ENCODE measurements at places on chromosomes 12 and 14.

- no peak for DNase-seq
Observed at GRCh38 chr14:27305441-27305945, 707.7 kb upstream of the NOVA1 start.

DNA sequence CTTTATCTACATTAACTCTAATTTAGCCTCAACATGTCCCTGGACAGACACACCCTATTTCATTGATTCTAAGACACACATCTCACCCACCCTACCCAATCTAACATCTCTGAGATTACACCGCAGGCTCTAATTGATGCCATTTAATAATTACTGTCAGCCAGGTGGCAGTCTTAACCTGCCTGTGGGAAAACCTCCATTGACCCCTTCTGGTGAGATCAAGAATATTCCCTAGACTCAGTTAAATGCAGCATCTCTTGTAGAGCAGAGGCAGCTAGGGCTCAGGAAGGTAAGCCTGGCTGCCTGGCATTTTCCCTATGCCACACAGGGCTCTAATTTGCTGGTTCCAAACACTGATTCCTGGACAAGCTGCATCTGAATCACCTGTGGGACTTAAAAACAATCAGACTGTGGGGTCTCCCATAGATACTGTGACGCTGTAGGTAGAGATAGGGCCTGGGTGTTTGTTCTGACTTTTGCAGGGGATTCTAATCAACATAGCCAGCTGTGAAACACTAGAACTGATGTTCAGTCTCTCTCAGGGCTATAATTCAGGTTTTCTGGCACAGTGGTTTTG lies 14.3 kb downstream of the MCRS1 start:
- DNase-seq = peak; percentile 39

GRCh38 chr12:49824416-49824815 lies 3.8 kb downstream of the NCKAP5L start:
- no peak for DNase-seq

- DNase-seq = peak; percentile 31
Observed at GRCh38 chr12:119940897-119941296, 48.1 kb upstream of the BICDL1 start.

DNA sequence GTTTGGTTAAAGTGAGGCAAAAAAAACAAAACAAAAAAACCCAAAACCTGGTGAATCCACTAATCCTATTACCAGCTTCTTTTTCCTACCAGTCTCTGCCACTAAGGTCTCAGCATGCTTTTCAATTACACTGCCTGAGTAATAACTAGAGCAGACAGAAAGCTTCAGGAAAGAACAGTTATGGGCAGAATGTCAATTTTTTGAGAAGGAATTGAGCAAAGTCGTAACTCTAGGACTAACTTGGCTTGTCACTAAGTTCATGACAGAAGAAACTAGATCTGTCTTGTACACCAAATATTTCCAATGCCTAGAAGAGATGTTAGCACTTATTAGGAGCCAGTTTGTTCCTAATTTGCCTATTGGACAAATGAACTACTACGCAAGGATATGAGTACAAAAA lies 148.8 kb upstream of the CNOT2 start:
- no peak for DNase-seq

DNA sequence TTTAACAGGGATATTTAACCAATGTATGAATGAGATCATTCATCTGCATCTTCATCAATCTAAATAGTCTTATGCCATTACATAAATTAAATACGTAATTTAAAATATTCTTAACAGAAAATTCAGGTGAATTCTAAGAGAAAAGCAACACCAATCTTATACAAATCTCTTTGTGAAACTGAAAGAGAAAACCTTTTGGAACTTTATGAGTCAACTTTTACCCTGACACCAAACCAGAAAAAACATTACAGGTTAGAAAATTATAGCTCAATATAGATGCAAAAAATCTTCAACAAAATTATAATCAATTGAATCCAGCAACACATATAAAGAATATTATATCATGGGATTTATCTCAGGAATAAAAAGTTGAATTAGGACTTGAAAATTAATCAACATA lies 3.4 kb downstream of the GLIPR1L1 start:
- no peak for DNase-seq

DNA sequence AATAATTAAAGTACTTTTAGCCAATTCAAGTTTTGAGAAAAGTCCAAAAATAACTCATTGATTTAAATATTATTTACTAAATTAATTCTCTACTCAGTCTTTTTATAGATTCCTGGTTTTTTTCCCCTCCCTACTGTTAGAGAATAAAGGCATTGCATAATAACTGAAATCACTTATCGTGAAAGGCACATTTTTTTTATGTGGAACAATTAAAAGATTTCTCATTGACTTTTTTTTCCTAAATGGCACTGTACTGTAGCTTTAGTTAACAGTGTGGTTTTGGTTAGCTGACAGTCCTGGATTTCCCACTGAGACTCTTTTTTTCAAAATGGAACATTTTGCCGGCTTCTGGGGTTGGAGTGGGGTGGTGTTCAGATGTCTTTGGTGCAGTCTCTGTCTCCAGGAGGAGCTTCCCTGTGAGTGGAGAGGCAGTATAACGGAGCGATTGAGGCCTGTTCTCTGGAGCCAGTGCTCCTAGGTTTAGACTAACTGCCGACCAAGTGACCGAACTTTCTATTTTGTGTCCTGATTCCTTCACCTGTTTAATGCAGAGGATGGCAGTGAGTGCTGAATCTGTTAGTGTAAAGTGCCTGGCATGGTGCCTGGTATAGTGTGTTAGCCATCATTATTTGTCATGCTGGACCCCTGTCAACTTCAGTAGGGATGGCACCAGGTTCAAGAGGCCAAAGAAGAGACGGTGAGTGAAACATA lies 117.7 kb downstream of the ADCK1 start:
- no peak for DNase-seq

DNA sequence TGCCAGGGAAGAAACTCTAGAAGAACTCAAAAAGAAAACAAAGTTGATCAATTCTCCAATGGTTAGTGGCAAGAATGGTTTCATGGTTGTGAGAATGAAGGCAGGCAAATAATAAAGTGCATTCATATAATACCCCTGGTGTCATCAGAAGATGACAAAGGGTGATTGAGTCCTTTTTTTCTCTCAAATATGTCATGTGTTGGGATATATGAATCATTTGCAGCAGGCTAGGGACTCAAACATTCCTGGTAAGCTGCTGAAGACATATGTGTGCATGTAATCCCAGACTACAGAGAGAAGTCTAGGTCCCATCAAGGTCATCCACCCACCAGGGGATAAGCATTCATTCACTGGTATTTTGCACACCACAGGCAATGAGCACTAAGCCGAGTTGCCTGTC lies 82.4 kb upstream of the MYF6 start:
- DNase-seq = no peak

- no peak for DNase-seq
Observed at GRCh38 chr14:43041976-43042375, 1435.3 kb downstream of the LRFN5 start.

- DNase-seq = no peak
Observed at GRCh38 chr14:59183150-59183549, 5.3 kb upstream of the DAAM1 start.
